Activated T-cell treated with anti-CD3 and anti-CD28 coated beads for 4 hours (primary cell): ENCODE measurements at places on chromosomes 6 and 20.

GRCh38 chr6:108116546-108117426 lies 42.2 kb upstream of the OSTM1 start:
- no peak for DNase-seq

DNA sequence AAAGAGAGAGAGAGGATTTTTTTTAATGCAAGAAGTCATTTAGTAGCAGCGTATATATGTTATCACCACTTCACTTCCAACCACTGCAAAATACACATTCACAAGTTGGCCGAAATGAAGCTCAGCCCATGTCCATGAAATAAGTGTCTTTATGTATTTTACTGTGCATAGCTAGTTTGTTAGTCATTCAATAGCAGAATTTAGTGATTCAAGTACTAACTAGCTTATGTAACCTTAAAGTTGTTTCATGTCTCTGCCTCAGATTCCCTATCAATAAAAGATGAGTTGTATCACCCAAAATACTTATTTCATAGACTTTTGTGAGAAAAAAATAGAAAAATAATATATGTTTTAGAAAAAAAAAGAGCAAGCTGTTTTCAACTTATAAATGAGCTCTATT lies 153.7 kb upstream of the PRDM1 start:
- no peak for DNase-seq

GRCh38 chr6:121830736-121831135 lies 395.3 kb downstream of the GJA1 start:
- DNase-seq, result no peak

- DNase-seq, result no peak
These were observed 479.8 kb downstream of the PREX1 start for GRCh38 chr20:48348022-48348421.
